NCI-H1694 (cell line): ENCODE measurements at places on chromosomes 1 and 21.

DNA sequence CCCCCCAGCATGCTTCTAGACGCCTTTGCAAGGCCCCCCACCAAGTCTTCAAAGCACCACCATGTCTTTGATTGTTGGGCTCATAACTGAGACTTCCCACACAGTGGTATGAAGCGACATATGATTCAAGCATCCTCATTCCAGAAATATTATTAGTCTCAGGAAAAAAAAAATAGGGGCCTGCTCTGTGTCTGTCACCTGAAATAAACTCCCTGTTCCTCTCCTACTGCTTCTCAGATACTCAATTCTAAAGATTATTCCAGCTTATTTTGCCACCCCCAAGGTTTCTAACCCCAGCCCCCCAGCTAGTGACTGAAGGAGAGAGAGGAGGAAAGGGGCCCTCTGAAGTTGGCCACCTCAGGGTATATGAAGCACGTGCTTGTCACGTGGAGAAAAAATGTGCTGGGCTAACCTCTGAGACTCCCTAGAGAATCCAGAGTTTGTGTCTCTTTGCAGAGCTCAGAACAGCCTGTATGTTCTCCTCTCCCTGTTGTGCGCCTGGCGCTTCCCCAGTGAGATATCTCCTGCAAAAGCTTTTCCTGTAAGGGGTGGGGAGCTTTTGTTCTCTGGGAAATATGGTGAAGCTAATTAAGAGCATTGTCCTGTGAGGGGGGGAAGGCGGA lies 35.9 kb upstream of the RASAL2 start:
- no peak for DNase-seq

DNA sequence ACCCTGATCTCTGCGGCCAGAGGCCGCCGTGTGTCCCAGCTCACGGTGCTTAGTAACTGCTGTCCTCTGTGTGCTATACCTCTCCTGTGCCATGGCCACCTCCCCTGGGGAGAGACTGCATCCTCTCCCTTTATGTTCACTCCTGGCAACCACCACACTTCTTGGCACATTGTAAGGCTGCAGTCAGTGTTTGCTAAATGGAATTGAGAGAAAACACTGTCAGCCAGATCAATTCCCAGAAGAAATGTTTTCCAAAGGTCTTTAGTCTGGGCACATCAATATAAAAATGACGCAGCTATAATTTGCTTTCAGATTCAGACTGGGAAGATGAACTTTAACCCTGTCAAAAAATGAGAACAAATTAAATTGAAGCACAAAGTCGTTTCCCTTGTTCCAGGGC lies 96.8 kb downstream of the BEND5 start:
- DNase-seq = no peak

GRCh38 chr1:34053660-34054059 lies 111.4 kb downstream of the CSMD2 start:
- DNase-seq = no peak

DNA sequence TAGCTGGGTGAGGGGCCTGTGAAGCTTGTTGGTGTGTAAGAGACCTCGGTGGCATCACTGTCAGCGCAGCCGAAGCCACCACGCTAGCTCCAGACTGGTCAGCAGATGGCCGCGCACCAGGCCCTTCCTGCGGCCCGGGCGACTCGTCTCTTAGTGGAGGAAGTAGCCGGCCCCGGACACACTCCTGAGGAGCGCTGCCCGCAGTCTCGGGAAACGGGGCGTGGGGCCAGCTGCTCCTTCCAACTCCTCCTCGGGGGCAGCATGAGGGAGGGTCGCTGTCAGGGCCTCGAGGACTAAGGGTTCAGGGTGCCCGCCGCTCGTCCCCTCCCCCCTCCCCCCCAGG lies 20.4 kb downstream of the H3-3A start:
- DNase-seq = no peak

GRCh38 chr1:190439447-190439846 lies 38.2 kb downstream of the BRINP3 start:
- no peak for DNase-seq

DNA sequence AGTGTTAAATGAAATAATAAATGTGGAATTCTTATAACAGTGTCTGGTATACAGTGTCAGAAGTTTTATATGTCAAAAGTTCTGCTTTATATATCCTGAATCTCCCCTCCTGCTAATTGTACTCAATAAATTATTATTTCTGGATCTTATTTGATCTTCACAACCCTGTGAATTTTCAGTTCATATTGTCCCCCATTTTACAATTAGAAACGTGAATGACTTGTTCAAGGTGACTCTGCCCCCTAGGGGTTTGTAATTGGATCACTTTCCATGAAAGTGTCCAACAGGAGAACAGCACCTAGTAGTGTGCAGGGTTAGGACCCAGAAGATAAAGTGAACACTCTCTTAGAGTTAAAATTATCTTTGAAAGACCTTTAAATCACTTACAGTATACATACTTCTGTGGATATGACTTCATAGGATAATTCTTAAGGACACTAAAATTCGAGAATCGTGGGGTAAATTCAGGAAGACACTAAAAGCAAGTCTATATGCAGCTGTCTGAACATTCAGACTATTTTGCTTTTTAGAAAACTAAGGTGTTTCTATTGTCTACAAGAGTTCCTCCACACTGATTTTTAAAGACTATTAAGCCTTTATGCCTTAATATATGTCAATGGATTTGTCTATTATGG lies 4.5 kb upstream of the DDR2 start:
- no peak for DNase-seq

DNA sequence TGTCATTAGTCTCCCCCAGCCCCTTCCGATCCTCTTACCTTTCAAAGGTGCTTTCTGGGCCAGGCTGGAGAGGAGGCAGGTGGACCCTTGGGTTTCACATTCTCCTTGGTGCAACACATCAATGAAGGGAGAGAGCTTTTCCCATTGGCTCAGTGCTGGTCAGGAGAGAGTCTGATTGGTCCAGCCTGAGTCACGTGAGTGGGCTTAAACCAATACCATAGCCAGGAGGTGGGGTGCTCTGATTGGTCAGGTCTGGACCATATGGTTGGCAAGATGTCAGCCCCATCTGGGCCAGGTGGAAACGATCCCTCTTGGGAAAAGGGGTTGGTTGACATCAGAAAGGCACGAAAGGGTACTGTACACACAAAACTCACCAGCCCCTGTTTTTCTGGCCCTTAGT lies 44.8 kb upstream of the ABCG1 start:
- DNase-seq = no peak

- DNase-seq = no peak
Measured at GRCh38 chr1:24900486-24900849, 29.6 kb downstream of the RUNX3 start.

DNA sequence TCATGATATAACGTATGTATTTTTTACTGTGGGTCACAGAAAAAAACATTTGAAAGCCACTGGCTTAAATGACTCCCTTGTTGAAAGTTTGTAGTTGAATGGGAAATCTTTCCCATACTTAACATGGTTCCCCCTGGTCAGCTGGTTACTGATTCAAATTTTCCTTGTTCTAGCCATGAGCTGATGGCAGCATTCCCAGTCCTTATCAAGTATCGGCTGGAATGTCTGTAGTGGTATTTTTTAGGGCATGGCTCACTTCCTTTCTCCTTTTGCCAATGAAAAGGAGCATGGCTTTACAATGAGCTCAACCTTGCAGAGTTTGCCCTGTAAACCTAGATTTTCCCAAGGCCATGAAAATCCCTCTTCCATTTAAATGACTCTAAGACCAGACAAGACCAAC lies 55.7 kb downstream of the GIPC2 start:
- no peak for DNase-seq

- DNase-seq = no peak
Measured at GRCh38 chr1:91885213-91885715, 687 bp downstream of the TGFBR3 start.

GRCh38 chr21:38220270-38220737 lies 36.5 kb upstream of the KCNJ15 start:
- DNase-seq = no peak

GRCh38 chr21:44423312-44423821 lies 31.9 kb upstream of the LRRC3 start:
- no peak for DNase-seq

DNA sequence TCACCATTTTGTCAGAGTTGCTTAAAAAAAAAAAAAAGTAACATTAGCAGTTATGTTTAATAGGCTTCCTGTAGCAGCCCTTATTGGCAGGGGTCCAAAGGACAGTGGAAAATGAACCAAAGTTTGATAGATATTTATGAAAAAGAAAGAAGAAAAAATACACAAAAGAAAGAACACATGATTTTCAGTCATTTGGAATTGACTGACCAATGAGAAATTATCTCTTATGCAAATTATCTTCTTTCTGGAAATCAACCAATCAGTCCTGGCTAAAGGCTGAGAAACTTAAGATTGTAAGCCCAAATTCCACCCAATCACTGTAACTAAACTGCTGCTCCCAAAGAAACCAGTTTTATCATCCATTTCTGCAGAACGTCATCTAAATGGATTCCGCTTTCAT lies 282.4 kb downstream of the TM2D1 start:
- no peak for DNase-seq

DNA sequence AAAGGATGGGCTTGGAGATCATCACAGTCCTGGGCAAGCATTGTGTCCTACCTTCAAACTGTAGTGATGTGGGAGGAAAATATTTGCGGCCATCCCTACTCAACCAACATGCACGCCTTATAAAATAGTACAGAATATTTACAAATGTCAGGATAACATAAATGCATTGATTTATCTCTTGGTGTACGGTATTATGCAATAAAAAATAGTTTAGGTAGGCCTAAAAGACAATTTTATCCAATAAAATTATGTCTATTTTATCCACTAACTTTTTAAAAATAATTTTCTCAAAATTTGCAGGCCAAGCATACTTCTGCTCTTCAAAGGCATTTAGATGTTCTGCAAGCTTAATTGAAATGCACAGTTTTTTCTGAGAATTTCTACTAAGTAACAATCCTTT lies at the start of gene OR2T1:
Gene OR2T1 (plus strand): TSS at position 301 of the 400 bp plus-strand sequence. CDS start 3,100 bp downstream, outside the sequence.
- DNase-seq = no peak

GRCh38 chr1:23169727-23170335 lies 1.2 kb upstream of the LUZP1 start:
- peak; percentile 76 for DNase-seq

- no peak for DNase-seq
Measured at GRCh38 chr1:66415866-66416265, 118.1 kb upstream of the SGIP1 start.

- DNase-seq = no peak
Measured at GRCh38 chr21:14736162-14736561, 190.0 kb upstream of the SAMSN1 start.

DNA sequence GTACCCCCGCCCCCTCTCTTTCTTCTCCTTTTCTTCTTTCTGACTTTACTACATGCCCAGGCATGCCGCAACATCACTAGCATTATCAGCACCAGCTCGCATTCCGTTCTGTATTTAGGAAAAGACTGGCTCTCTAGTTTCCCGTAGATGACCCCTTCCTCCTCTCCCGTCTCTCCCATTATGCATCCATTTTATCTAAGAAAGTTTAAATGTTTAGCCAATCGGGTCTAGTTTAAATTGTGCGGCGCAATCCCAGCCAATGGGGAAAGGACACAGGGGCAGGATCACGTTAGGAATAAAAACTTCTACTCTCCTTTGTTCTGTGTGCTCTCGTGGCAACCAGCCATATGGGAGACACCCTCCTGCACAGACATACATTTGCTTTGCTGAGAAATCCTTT lies 2.3 kb upstream of the KRTAP10-7 start:
- DNase-seq = no peak

GRCh38 chr1:193111641-193112090 lies 6.5 kb upstream of the GLRX2 start:
- no peak for DNase-seq

DNA sequence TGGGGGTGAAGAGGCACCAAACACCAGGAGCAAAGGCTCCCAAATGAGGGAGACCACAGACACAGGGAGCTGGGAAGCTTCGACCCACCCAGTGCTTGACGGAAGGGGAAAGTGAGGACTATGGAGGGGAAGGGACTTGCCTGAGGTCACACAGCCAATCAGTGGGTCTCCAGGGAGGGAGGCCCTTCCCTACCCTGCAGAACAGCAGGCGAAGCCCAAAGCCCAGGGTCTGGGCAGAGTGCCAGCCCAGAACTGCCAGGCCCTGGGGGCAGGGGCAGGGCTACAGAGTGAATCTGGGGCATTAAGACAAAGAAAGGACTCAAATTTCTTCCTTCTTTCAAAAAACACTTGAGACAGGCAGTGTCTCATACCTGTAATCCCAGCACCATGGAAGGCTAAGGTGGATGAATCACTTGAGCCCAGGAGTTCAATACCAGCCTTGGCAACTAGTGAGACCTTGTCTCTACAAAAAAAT lies 45.5 kb upstream of the ECE1 start:
- peak; percentile 26 for DNase-seq
